ENCODE measurements at places on chromosomes 5 and 9. TPM values are rescaled to one million over a fixed set of nuclear protein-coding genes. Genes with fewer than 3 reads are reported as not detected.

Gene PCDHGB3
- 0.28 TPM for total RNA-seq

Gene SLC6A7
- not detected for total RNA-seq

Gene RFESD
- total RNA-seq = 4.2 TPM

Gene ST6GALNAC6
- total RNA-seq = 54.0 TPM

Gene GPR150
- total RNA-seq = 0.18 TPM

Gene PKD2L2
- total RNA-seq = not detected

Gene THBS4
- 0.98 TPM for total RNA-seq

Gene PCDHGB2
- 0.40 TPM for total RNA-seq

GRCh38 chr9:114107286-114108001, 8.4 kb upstream of the KIF12 start:
- H3K27me3 ChIP-seq = no peaks in the 10 kb centered on the region
- H3K27ac ChIP-seq = no peak overlapping the region
- H3K36me3 ChIP-seq = no peaks in the 10 kb centered on the region
- H3K4me1 ChIP-seq = no peaks in the 10 kb centered on the region
- H3K4me3 ChIP-seq = no peak overlapping the region

DNA sequence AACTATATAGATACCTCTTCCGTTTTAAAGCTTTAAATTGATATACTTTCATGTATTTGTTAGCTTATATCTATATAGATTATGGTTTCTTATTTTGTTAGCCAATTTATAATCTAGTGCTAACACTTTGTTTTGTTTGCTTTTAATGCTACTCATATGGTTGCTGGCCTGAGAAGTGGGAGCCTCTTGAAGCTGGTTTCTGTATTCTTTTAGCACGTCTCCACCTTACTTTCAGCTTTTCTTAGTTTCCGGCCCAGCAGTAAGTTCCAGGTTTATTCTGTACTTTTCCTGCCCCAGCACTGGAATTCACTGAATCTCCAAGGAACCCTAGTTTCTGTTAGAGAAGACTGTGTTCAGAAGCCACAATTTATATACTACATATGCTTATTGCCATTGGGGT, 458.9 kb downstream of the PRR16 start:
- DNase-seq = no peak
- no peaks in the 10 kb centered on the region for H3K4me1 ChIP-seq
- no peaks in the 10 kb centered on the region for H3K36me3 ChIP-seq
- H3K4me3 ChIP-seq = no peak overlapping the region
- H3K27me3 ChIP-seq = no peaks in the 10 kb centered on the region

DNA sequence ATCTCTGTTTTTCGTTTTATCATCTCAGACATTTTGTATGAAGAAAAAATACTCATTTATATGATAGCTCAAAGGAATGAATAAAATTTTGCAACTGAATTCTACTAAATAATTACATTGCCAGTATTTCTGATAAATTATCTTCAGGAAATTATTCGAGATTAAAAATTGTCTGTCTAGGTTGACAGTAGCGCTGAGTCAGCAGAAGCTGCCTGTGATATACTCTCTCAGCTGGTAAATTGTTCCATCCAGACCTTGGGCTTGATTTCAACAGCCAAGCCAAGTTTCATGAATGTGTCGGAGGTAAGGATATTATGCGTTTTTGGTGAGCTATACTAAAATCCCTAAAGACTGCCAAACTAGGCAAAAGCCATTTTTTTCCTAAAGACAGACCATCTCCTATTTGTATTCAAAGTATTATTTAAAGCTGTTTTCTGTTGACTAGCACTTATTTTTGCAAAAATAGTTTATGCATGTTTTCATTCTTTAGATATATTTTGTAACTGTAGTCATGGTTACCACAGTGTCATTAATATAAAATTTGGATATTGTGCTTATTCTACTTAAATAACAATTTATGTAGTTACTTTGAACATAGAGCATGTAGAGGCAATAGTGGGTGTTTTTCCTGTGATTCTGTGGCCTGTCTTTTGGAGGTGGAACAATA, 17.4 kb downstream of the LECT2 start:
- no peaks in the 10 kb centered on the region for H3K36me3 ChIP-seq
- DNase-seq = no peak
- H3K4me1 ChIP-seq = no peaks in the 10 kb centered on the region
- H3K27ac ChIP-seq = no peak overlapping the region
- H3K4me3 ChIP-seq = no peak overlapping the region

DNA sequence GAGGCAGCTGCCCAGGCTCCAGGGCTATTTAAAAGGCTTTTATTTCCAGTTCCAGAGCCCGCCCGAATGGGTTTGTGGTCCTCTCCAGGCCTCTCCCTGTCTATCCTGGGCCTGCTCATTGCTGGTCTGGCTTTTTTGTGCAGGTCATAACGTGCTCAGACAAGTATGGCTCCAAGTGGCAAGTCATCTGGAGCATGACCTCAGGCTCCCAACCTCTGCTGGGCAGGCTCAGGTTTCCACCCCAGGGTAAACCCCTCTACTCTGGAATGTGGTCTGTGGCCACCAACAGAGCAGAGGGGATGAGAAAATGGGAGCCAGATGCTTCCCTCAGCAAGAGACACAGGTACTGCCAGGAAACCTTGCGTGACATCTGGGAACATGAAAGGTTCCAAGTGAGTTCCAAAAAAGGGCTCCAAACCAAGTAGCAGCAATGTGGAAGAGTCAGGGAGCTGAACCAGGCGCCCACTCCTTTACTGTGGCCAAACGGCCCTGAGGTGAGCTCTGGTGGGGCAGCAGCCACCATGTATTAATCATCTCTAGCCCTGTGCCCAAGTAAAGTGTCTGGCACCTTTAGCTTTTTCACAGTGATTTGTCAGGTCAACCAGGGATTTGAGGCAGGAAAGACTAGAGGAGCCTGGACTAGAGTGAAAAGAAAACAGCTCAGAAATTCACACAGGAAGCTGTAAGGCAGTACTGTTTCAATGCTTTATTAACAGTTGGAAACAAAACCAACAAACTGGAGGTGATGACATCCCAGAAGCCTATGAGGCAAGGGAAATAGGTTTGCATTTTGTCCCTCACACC, 25.7 kb downstream of the PCDHGC5 start:
- no peak overlapping the region for H3K4me3 ChIP-seq
- peaks cover 23% of the 10 kb centered on the region for H3K4me1 ChIP-seq
- no peak for DNase-seq
- no peaks in the 10 kb centered on the region for H3K27me3 ChIP-seq
- H3K27ac ChIP-seq = no peak overlapping the region
- H3K36me3 ChIP-seq = peaks cover 39% of the 10 kb centered on the region

- DNase-seq = no peak
- H3K4me1 ChIP-seq = no peaks in the 10 kb centered on the region
- H3K27ac ChIP-seq = no peak overlapping the region
- no peaks in the 10 kb centered on the region for H3K36me3 ChIP-seq
- H3K27me3 ChIP-seq = no peaks in the 10 kb centered on the region
Measured at GRCh38 chr9:82443312-82443711, 454.7 kb downstream of the SPATA31D1 start.

- H3K4me3 ChIP-seq = no peak overlapping the region
- no peak for DNase-seq
- no peak overlapping the region for H3K27ac ChIP-seq
- no peaks in the 10 kb centered on the region for H3K27me3 ChIP-seq
Measured at GRCh38 chr9:16150938-16151650, 598.3 kb downstream of the CCDC171 start.

DNA sequence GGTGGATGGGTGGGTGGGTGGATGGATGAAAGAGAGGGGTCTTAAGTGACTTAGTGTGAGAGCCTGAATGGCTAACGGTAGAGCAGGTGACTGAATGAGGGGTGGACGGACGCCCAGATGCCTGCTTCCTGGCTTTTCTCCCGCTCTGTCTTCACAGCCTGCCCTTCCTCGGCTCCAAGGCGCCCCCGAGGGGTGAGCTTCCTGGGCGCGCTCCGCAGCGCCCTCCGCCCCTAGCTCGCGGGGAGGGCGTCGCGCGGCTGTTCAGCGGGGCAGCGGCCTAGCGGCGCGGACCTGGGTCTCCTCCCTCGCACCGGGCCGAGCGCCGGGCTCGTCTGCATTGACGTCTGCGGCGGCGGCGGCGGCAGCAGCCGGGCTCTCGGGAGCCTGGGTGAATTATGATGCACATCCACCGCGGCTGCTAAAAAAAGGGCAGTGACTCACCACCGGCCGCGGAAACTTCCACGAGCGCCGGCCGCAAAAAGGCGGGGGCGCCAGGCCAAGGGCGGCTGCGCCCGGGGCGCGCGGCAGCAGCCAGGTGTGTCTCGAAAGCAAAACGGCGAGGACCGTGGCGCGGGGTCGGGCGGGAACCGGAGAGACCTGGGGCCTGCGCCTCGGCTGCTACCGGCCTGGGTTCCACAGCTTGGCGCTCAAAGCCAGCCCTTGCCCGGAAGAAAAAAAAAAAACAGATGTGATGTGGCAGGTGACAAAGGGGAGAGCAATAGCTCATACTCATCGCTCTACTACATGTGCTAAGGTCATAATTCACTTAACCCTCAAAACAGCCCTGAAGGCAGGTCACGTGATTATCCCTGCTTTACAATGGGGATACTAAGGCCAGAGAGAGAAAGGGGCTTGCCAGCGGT, 143.0 kb upstream of the ADRA1B start:
- DNase-seq = peak; percentile 60
- no peak overlapping the region for H3K27ac ChIP-seq
- no peaks in the 10 kb centered on the region for H3K36me3 ChIP-seq

- H3K27ac ChIP-seq = no peak overlapping the region
- no peaks in the 10 kb centered on the region for H3K27me3 ChIP-seq
- H3K36me3 ChIP-seq = no peaks in the 10 kb centered on the region
- no peaks in the 10 kb centered on the region for H3K4me1 ChIP-seq
Measured at GRCh38 chr5:159133041-159133741, 33.5 kb upstream of the EBF1 start.

Data from CD8-positive, alpha-beta memory T cell (primary cell).